Activated effector memory CD4-positive, alpha-beta T cell treated with anti-CD3 and anti-CD28 coated beads, Interleukin-2, amount 50 U/mL, for 16 hours (primary cell): ENCODE measurements at places on chromosomes 4 and X.

DNA sequence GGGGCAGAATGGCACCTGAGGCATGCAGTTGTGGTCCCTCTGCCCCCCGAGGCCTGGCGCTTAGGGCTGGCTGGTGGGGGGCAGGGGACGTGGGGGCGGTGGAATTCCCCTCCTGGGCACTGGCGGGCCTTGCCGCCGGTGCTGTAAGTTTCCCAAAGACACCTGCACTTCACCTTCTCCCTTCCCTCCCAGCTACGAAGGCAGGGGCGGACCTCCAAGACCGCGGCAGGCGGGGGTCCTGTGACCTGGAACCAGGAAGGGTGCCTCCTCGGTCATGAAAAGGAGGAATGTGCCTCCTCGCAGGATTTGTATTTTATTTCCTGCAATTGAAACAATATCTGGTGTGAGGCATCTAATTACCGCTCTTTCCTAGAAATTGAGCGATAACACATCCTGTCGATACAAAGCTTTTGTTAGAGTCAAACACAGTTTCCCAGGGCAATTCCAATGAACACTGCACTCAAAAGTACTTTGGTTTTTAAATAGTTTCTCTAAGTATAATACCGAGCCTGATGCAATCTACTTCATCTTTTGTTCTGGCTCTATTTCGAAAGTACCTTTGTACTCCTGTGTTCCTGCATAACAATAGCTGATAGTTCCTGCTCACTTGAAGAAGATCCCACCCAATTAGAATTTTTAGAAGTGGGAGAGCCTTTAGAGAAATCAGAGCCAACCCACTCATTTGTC is 12.3 kb upstream of the ADRA2C start:
- DNase-seq: no peak

DNA sequence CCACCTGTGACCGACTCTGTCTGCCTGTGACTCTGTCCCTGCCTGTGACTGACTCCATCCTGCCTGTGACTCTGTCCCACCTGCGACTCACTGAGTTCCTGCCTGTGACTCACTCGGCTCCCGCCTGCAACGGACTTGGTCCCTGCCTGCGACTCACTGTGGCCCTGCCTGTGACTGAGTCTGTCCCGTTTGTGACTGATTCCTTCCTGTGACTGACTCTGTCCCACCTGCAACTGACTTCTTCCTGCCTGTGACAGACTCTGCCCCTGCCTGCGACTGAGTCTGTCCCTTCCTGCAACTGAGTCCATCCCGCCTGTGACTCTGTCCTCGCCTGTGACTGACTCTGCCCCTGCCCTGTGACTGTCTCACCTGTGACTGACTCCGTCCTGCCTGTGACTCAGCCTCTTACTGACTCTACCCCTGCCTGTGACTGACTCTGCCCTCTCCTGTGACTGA is 9.6 kb upstream of the UVSSA start:
- peak; percentile 82 for DNase-seq

- peak; percentile 53 for DNase-seq
These were observed at the start of gene SLC2A9 for GRCh38 chr4:10020871-10021652. Gene SLC2A9 (minus strand): TSS chr4:10021497. CDS start chr4:10021429, 68 bp downstream.

- DNase-seq: no peak
These were observed 252.7 kb upstream of the KCNIP4 start for GRCh38 chr4:22201256-22201655.

DNA sequence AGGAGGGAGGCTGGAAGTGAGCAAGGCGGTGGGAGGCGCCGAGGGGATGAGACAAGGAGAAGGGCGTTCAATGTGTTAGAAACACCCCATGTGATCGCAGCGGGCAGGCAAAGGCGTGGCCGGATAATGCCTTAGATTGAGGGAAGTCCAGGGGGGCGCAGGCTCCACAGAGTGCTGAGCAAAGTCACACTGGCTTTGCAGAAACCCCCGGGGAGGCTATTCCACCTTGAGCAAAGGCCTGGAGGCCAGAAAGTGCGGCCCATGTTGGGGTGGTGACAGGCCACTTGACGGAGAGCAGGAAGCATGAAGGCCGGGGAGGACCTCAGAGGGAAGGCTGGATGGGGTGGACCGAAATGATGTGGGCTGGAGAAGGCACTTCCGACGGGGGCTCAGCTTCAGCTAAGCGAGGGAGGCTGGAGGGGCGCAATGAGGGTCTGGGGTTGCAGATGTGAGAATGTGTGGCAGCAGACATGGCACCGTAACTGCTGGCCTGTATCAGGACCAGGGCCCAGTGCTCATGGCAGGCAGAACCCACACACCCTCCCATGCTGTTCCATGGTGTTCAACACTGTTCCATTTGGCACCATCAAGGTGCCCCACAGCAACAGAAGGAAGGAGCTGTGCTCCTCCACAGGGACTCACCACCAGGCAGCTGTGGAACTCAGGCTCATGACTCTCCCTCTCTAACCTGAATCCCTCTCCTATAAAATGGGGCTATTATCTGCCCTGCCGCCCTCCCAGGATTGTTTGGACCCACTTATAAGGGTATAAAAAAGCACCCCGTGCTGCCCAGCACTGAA is 50.3 kb downstream of the HMX1 start:
- DNase-seq: peak; percentile 48

- no peak for DNase-seq
These were observed 134.4 kb upstream of the VEGFC start for GRCh38 chr4:176927117-176927516.

DNA sequence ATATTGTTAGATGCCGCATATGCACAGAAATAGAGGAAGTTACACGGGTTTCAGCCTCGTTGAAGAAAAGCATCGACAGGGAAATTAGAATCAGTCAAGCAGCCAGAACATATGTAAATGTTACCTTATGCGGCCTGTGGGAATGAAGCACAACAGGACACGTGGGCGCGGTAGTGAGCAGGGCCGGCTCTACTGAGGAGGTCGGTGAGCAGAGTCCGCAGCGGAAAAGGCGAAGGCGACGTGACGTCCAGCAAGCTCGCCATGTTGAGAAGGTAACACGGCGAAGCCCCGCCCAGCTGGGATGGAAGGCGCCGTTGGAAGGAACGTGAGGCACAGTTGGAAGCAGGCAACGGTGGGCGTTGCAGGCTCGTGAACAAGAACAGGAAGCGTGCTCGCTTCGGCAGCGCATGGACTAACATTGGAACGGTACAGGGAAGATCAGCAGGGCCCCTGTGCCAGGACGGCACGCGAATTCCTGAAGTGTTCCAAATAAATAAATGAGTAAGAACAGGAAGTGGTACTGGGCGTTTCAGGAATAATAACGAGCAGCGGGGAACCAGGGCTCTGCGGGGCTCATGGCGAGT is 54.6 kb downstream of the MTNR1A start:
- DNase-seq: no peak

DNA sequence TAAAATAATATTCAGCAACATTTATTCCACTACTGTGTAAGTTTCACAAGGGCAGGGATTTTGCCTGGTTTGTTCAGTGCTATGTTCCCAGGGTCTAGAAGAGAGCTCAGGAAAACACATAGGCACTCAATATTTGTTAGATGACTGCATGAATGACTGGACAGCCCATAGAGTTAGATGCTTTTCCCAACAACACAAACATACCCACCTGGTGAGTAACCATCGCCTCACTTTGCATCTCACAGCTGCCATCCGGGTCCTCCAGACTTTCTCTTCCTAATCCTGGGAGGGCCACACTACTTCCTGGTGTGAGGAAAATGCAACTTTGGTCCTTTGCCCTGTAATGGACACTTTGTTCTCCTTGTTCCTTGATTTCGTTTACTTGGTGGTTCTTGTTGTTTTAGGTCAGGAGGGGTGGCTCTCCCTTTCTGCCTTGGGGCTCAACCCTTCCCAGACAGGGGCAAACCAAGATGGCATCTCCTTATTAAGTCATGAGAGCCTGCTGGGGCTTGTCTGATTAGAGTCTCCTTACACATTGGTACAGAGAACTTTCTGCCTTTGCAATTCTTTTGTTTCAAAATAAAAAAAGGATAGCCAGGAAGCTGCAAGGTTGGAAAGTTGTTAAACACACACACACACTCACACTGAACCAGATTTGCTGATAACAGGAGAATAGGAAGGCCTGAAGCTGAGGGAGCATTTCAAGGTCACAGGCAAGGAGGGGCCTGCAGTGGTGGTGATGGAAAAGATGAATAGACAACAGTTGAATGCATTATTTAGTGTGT is 190.6 kb downstream of the MID1IP1 start:
- no peak for DNase-seq

DNA sequence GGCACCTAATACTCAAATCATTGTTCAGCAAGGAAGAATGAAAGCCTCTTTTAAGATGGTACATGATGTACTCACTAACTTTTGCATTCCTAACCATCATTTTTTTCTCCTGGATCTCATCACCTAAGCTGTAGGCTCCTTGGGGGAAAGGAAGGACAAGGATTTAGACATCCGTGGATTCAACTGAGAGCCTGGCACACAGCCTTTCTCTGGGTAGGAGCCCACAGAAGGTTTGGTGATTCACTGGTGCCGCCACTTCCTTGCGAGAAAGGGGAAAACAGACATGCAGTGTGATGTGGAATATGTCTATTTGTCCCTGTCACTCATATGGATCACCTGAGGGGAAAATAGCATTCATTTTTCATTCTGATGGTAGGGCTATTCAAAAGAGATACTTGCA is 147.3 kb downstream of the PCDH7 start:
- no peak for DNase-seq

DNA sequence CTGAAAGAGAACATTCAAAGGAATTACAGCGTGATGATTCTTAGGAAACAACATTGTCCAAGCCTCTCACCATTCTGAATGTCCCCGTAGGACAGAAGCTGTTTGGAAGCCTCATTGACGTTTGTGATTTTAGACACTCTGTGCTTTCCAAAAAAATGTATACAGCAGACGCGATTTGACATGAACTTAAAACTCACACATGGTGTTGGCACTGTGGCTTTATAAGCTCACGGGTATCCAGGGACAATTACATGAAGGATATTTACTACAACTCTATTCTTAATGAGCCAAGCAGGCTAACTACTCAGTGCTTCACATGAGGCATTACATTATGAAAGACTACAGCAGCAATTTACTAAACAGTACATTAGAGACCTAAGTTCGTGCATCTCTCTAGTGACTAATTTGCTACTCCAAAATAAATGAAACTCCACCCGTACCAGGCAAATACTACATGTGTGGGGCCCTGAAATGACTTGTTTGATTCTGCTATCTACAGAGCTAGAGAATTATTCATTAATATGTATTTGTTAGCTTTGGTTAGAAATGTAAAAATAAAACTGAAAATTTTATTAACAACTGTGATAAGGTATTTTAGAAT is 620.7 kb downstream of the SPRY1 start:
- DNase-seq: no peak

DNA sequence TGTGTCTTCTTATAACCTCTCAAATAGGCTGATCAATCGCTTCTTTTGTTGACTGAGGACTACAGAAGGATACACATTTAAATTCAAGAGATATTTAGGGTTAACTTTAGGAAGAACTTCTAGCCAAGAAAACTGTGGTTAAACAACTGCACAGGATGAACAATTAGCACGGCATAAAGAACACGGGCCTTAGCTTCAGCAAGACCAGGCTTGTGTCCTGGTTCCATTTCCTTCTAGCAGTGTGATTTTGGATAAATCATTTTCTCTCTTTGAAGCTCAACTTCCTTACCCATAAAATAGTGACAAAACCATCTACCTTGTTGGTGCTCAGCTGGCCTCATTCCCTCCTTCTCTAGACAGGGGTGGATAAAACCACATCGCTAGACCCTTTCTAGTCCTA is 117.6 kb downstream of the TSPAN5 start:
- DNase-seq: no peak

DNA sequence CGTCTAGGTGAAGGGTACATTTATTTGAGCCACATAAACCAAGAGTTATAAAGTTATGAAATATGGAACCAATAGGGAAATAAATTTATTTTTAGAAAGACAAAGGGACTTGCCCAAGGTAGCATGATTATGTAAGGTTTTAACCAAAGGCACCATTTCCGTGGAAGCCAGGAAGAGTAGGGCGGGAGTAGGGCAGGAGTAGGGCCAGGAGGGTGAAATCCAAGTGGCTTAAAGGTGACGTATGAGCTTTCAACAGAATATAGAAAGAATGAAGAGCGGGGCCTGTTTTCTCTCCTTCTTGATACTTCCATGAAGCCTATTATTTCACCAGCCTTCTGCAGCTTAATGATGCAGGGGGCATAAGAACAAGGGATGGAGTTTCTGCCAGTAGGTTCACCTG is 91.7 kb upstream of the PNPLA4 start:
- DNase-seq: no peak

DNA sequence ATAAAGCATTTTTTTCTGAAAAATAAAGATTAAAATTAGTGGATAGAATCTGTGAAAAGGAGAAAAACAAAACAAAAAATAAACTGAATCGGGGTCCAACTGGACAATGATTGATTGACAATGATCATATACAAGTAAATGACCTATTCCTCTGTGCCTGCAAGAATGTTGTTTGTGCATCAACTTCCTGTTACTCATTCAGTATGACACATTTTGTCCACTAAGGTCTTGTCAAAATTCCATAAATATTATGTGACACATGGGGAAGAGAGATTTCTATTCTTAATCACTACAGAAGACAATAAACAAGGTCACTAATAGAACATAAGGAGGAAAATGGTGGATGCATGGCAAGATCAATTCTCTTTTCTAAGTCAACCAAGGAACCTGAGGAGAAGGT is 54.9 kb downstream of the F8 start:
- DNase-seq: no peak

- no peak for DNase-seq
These were observed 412.4 kb downstream of the DMD start for GRCh38 chrX:32798990-32799389.

DNA sequence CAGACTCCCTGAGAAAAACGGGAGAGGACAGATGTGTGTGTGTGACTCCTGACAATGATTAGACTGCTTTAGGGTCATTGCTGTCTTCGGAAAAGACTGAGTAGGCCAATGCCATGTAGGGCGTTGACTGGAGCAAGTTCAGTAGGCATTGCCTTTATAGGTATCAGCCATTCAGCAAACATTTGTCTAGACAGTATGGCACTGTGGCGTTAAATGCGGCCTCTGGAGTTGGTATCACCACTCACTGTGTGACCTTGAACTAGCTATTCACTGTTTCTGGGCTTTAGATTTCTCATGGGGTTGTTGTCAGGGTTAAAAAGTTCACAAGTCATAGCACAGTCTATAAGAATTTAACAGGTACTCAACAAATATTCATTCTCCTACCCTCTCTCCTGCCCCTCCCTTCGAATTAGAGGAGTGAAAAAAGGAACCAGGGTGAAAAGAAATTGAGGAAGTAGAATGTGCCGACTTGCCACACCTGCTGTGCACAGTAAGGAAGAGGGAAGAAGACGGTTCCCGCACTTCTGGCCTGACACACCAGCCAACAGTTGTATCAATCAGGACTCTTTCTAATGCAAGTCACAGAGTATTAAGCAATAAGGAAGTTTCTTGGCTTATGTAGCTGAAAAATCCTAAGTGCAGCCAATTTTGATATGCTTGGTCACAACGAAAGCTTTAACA is 83.2 kb upstream of the PLAC8 start:
- DNase-seq: no peak

DNA sequence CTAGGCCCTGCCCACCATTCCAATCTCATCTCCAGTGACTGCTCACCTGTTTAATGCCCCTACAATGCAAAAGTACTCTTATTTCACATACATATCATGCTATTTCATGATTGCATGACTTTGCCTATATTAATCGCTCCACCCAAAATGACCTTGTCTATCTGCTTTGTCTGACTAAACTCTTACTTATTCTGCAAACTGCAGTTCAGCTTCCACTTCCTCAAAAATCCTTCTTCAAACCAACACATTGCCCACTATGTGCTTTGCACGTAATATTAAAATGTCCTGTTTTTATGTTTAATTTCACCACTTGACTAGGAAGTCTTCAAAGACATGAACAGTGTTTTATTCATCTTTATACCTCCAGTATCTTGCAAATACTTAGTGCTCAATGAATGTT is 229.6 kb downstream of the OPHN1 start:
- DNase-seq: no peak

GRCh38 chrX:46992070-46992469 is 79.8 kb downstream of the JADE3 start:
- no peak for DNase-seq
